Regular cardiac myocyte (primary cell): ENCODE measurements at places on chromosomes 5 and 9. TPM values are rescaled to one million over a fixed set of nuclear protein-coding genes. Genes with fewer than 3 reads are reported as not detected.

The HAVCR2 gene
- total RNA-seq = under 0.01 and 0.56 TPM in 2 replicates

The TNFSF15 gene
- 1.1 and 1.5 TPM in 2 replicates for total RNA-seq

The SPINK4 gene
- total RNA-seq = not detected in 2 replicates

The TRPM3 gene
- total RNA-seq = 1.7 and 3.1 TPM in 2 replicates

The ZFP37 gene
- total RNA-seq = 1.7 and 2.3 TPM in 2 replicates

The AGXT2 gene
- total RNA-seq = not detected in 2 replicates

The GABRG2 gene
- not detected in 2 replicates for total RNA-seq

The NIPAL4 gene
- 0.85 TPM in 1 of 2 replicates, not detected in the other for total RNA-seq

The PCA3 gene
- total RNA-seq = under 0.01 TPM in 1 of 2 replicates, not detected in the other

The GPSM1 gene
- total RNA-seq = 31.6 and 40.1 TPM in 2 replicates

The GTF2H2C gene
- total RNA-seq = 37.8 and 48.9 TPM in 2 replicates

The ST8SIA4 gene
- total RNA-seq = 2.5 and 3.8 TPM in 2 replicates

The SHC3 gene
- 17.8 and 22.3 TPM in 2 replicates for total RNA-seq
